ENCODE measurements at places on chromosomes 5 and 9.

DNA sequence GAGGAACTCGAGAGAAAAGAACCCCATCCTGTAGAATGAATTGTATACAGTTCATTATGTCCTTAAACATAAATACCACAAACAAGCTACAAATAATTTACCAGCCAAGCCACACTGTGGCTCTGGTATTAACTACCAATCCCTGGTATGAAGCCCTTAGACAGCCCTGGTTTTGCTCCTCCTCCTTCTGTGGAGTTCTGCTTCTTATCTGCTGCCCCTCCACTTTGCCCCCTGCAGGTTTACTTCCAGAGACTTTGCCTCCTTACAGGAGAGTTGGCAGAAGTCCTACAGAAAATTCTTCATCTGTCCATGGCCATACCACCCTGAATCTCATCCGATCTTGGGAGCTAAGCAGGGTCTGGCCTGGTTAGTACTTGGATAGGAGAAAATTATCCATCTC lies 219.8 kb downstream of the ACTL7B start:
- DNase-seq, result no peak

- DNase-seq, result no peak
Observed at GRCh38 chr9:100492952-100493351, 20.0 kb downstream of the TMEFF1 start.

DNA sequence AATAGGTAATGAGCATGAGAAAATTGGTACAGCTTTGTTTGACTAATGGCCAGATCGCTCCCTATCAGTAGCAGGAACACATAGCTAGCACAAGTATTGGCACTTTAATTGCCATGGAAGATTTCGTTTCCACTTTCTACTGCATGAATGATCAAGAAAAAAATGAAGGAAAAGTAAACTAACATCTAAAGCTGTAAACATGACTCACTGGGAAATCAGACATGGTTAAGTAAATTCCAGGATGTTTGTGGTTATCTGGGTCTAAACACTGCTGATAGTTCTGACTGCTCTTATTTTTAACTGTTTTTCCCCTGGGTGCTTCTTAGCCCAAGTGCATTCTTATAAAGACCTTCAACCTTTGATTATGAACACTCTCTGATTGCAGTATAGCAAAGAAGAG lies 388.9 kb downstream of the NR2F1-AS1 start:
- no peak for DNase-seq

- no peak for DNase-seq
Observed at GRCh38 chr5:32325062-32325461, 12.3 kb upstream of the MTMR12 start.

DNA sequence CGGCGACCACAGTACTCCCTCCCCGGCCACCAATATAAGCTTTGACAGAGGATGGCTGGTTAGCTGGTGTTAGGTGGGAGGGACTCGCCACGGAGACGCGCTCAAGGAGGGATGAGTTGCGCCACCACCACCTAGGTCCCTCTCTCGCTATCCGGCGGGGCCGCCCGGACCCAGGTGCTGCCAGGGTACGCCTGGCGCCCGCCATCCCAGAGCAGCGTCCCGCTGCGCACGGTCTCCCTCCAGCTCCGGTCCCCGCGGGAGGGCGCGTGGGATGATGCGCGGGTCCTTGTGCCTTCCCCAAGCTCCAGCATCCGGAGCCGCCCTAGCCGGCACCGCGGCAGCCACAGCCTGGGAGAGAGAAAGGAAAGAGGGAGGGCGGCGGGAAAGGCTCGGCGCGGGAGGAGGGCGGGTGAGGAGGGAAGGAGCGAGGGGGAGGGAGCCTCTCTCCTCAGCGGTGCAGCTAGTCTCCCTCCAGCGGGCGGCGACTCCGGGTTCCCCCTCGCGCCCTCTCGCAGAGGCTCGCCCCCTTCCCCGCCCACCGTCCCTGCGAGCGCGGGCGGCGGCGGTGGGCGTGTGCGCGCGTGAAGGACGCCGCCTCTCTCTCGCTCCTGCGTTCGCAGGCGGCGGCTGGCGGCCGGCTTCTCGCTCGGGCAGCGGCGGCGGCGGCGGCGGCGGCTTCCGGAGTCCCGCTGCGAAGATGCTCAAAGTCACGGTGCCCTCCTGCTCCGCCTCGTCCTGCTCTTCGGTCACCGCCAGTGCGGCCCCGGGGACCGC lies at the start of gene CAMK4:
CAMK4 (plus strand) TSS at position 598 of the 774 bp plus-strand sequence; CDS start at position 698, 100 bp downstream.
- no peak for DNase-seq

Measured in hematopoietic multipotent progenitor cell treated with erythropoietin and hydrocortisone succinate and interleukin-3 and kit ligand, for 15 days (in vitro differentiated cells).